ENCODE measurements at places on chromosomes 6 and 20.

GRCh38 chr6:134358320-134358719, 40.4 kb upstream of the SGK1 start:
- DNase-seq: peak; percentile 89

DNA sequence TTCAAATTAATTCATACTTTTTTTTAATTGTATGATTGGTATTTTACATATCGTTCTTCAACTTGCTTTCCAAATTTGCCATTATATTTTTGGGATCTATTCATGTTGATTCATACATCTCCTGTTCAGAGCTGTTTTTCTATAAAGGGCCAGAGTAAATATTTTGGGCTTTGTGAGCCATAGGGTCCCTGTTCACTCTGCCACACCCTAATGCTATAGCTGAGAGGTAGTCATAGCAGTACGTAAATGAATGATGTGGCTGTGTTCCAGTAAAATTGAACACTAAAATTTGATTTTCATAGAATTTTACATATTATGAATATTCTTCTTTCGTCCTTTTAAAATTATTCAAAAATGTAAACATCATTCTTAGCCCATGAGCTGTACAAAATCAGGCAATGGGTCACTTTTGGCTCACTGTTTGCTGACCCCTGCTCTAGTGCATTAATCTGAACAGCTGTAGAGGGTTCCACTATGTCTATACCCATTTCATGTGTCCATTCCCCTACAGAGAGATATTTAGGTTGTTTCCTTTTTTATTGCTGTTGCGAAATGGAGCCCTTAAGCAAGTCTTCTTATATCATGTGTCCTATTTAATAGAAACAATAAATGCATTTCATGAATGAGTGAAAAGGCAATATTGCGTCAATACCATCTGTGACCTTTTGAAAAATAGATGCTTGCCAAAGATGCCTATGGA, 136.4 kb upstream of the SALL4 start:
- DNase-seq: peak; percentile 44

- no peak for DNase-seq
Measured at GRCh38 chr6:44053760-44054556, 73.3 kb downstream of the MRPL14 start.

DNA sequence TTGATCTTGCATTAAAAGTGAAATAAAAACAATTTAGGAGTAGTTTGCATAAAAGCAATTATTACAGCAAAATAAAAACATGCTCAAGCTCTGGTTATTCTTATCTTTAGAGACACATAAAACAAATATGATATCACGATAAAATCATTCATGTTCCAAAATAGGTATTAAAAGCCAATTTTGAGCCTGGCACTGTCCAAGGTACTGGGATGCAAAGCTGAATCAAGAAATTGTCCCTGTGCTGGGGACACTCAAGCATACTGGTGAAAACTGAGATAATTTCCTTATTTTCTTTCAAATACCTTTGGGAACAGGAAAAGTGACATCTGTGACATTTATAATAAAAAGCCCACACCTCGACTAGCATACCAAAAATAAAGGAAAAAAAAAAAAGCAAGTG, 931 bp upstream of the MTCL3 start:
- peak; percentile 35 for DNase-seq

DNA sequence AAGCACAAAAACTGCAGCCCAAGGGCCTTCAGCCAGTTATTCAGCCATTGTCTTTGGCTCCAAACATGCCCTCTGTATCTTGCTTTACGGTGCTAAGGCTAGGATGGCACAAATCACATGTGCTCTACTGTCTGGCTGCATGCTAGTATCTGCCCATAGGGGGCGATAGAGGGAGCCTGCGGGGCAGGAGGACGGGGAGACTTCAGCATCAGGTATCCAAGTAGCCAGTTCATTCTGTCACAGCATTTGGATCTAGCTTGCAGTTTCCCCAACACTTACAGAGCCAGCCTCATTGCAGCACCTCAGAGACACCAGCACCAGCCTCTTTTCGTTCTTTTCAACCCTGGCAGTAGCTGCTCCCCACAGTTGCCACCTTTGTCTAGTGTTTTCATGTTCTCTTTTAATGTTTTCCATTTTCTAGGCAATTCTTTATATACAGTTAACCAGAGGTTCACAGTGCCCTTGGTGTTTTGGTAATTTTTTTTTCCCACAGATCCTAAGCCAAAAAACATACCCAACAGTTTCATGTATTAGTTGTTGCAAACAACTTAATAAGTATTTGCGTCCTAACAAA, 705.9 kb downstream of the PTPRT start:
- no peak for DNase-seq

DNA sequence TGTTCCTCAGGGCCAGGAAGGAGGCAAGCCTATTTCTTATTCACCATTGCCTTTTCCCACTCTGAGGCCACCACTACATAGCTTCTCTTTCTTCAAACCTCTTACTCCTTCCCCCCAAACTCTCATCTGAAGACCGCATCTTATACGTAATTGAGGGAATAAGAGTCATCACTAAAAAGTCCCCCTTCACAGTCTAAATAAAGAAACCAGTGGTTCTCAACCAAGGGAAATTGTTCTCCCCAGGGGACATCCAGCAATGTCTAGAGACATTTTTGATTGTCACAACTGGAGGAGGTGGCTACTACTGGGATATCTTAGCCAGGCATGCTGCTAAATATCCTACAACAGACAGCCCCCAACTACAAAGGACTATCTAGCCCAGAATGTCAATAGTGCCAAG, 327.6 kb upstream of the CNR1 start:
- DNase-seq: no peak

GRCh38 chr6:21808551-21809242, 215.1 kb downstream of the SOX4 start:
- DNase-seq: peak; percentile 78

- no peak for DNase-seq
Measured at GRCh38 chr20:4243071-4243470, 227.7 kb upstream of the RNF24 start.

GRCh38 chr6:116969211-116969863, 92.3 kb downstream of the RFX6 start:
- DNase-seq: peak; percentile 80

- DNase-seq: peak; percentile 41
Measured at GRCh38 chr6:151286214-151286613, 46.4 kb downstream of the AKAP12 start.

DNA sequence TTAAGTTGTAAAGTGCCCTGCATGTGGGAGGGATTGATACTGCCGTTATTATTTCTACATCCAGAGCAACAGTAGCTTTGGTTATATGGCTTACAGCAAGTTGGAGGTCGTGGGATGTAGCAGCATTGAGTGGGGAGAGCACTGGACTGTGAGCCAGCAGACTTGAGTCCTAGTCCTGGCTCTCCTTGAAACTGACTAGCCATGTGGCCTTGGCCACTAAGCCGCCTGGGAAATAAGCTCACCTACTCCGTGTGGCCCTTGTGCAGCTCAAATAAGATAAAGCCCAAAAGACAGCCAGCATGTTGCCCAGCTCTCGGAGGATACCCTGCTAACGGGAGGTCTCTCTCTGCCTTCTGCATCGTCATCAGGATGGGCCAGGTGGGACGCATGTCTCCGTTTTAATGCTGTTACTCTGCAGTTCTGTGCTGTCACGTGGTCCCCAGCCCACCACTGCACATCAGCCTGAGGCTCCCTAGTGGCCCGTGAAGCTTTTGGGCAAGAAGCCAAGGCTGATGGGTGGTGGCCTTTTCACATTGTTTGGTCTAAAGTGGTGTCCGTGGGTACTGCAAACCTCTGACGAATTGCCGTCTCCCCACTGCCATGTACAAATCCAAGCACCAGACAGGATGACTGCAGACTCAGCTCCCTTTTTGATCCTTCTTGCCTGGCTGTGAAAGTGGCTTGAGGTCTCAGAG, 7.9 kb downstream of the EPB41L1 start:
- no peak for DNase-seq

DNA sequence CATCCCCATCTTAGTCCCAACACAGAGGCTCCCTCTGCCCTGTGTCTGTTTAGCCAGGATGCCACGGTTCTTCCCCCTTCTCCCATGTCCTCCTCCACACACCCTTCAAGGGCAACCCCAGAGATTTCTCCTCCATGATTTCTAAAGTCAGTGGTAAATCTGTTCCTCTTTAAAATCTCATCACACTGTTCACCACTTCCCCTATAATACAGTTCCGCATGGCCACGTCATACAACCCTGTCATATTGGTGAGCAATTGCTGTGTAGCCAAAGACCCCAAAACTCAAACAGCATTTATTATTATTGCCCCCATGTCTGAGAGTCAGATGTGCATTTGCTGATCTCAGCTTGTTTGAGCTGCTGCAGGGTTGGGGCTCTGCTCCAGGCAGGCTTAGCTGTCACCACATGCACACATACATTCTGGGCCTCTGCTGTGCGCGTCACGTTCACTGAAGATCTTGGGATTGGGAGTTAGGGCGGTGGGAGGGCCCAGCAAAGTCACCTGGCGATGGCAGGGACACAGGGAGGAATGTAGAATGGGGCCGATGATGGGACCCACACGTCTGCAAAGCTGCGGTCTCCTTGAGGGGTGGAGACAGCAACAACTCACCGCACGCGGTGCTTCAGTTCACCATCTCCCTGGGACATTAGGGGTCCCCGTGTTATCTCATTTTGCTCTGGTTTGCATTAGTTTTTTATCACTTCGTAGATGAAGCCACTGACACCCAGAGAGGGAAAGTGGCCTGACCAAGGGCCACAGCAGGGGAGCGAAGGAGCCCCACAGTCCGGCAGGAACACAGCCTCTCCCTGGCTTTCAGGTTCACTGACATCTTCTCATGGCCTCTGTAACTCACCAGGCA, 36.9 kb upstream of the CD93 start:
- no peak for DNase-seq

DNA sequence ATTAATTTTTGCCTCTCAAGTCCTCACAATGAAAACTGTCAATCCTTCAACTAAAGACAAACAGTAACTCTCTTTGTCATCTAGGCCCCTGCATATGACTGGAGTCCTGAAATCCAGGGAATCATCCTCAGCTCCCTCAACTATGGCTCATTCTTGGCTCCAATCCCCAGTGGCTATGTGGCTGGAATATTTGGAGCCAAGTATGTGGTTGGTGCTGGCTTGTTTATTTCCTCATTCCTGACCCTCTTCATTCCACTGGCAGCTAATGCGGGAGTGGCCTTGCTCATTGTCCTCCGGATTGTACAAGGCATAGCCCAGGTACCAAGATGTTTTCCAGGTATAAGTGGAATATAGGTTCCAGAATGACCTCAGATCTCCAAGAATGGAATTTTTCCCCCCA, 15.4 kb downstream of the SLC17A4 start:
- DNase-seq: no peak

DNA sequence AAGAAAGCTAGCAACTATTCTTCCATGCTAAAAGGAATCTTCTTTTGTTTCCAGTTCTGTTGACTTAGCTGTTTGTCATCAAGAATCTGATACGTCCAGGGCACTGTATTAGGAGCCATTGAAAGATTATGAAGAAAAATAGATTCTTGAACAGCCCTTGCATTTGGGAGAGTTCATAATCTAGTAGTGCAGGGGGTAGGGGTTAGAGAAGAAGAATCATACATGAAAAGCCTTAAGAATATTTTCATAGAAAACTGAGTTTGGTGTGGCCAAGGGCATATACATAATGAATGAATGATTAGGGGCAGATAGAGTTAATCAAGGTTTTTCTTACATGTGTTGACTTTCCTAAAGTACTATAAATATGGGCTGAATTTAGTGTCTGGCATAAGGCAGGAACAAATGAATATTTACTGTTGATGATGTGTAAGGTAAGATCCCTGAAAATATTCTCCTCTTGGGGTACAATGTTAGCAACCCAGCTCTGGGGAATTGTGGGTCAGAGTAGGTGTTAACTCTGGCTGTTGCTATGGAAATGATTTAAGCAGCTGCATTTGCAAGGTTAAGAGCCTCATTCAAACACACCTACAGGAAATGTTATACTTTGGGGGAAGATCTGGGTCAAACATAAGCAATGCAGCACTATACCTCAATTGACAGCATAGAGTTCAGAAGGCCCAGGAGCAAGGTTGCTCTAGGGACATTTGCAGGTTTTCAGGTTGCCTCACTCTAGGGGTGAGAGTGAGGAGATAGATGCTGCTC, 667.3 kb upstream of the CITED2 start:
- no peak for DNase-seq

DNA sequence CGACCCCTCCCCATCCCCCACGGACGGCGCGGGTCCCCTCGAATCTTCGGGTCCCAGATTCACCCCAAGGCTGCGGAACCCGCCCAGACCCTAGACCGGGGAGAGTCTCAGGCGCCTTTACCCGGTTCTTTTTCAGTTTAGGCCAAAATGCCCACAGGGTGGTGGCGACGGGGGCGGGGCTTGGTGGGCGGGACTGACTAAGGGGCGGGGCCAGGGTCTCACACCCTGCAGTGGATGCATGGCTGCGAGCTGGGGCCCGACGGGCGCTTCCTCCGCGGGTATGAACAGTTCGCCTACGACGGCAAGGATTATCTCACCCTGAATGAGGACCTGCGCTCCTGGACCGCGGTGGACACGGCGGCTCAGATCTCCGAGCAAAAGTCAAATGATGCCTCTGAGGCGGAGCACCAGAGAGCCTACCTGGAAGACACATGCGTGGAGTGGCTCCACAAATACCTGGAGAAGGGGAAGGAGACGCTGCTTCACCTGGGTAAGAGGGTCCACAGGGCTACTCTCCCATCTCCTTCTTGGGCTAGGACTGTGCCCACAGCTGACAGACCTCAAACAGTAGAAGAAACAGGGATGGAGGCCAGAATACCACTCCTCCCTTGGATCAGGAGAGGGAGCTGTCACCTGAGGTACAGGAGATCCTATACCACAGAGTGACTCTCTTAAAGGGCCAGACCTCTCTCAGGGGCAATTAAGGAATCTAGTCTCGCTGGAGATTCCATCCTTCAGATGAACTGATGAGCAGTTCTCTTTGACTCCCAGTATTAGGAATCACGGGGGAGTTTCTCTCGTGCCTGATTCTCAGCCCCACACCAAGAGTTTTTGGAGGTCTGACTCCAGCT, 942 bp downstream of the HLA-E start:
- peak; percentile 74 for DNase-seq

DNA sequence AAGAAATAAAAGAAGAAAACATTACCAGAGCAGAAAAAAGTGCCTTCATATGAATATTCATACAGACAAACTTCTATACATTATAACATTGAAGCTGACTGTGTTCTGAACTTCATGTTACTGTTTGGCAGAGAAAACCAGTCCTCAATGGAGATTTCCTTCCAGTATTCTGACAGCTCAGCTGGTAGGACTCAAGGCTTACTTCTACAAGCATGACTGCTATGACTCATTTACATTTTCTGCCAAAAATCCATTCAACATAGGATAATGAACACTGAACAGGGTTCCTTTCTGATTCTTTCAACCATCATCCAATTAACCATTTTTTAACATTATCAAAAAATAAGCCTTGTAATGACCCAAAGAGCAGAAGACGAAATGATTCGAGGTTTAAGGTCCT, 25.4 kb downstream of the COL9A1 start:
- DNase-seq: peak; percentile 25

Measured in choroid plexus epithelial cell (primary cell).